ENCODE measurements at places on chromosomes 11 and 22. TPM values are rescaled to one million over a fixed set of nuclear protein-coding genes. Genes with fewer than 3 reads are reported as not detected.

Gene SPDYC
- not detected for polyA plus RNA-seq

Gene RBM7
- 59.8 TPM for polyA plus RNA-seq

Gene CRELD2
- 35.4 TPM for polyA plus RNA-seq

Gene LSP1
- polyA plus RNA-seq: not detected

DNA sequence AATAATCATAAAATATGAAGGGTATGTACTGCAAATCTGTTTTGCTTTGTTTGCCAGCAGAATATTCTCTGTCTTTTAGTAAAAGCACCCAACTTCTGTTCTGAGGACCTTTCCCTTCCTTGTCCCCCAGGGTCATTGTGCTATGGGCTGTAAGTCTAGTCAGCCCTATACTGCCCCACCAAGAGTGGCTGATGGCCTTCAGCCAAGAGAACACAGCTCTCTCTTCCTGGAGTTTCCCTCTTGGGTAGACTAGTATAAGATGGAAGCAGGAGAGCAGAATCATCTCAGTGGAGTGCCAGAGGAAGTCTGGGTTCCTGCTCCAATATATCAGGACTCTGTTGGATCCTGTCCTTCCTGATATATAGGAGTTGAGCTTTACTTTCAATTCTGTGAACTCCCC lies 29.0 kb downstream of the MMP13 start:
- DNase-seq: no peak

GRCh38 chr22:44347549-44347948 lies 34.8 kb upstream of the SHISAL1 start:
- DNase-seq: no peak

DNA sequence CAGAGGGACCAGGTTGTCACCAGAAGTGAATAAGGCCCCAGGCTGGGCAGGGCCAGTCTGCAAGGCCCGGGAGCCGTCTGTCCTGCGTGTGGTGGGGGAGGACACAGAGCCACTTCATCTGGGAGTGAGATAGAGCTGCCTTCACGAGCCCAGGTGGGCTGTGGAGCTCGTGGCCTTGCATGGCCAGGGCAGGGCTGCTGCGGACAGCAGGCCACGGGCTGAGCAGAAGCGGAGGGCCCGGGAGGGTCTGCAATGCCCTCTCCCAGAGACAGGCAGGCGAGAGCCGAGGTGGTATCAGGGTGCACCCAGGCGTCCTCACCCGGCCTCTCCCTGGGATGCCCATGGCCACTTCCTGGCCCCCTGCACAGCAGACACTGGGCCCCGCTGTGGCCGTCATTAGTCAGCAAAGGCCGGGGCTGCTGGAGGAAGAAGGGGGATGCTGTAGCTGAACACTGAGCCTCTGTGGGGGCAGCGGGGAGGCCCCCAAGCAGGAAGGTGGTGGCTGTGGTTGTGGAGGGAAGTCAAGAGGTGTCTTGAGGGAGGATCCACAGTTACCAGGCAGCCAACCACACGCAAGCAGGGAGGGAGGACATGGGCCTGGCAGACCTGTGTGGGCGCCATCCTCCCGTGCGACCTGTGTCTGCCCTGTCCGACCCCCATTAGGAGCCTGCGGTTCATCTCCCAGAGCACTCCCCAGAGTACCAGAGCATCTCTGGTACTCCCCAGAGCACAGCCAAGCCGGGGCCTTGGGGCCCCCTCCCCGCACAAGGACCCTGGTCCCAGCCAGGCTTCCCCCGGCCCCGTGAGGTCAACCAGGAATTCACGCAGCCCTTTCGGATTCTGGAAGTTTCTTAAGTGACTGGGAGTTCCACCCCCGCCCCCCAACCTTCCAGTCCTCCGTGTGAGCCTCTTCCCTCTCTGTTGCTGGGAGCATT lies 1109.5 kb downstream of the BRD1 start:
- DNase-seq: no peak

DNA sequence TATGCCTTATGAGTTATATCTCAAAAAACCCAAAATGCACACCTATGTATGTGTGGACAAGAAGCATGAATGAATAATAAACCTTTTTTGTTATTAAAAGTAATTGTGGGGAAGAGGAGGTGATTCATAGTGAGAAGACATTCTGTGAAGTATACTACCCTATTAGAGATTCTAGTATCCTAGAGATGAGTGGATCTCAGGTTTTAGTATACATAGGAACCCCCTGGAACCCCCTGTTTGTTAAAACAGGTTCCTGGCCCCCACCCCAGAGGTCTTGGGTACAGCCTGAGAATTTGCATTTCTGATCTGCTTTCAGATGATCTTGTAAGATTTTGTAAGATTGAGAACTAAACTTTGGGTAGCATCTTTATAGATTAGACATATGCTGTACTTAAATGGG lies 17.5 kb downstream of the NUCB2 start:
- no peak for DNase-seq

DNA sequence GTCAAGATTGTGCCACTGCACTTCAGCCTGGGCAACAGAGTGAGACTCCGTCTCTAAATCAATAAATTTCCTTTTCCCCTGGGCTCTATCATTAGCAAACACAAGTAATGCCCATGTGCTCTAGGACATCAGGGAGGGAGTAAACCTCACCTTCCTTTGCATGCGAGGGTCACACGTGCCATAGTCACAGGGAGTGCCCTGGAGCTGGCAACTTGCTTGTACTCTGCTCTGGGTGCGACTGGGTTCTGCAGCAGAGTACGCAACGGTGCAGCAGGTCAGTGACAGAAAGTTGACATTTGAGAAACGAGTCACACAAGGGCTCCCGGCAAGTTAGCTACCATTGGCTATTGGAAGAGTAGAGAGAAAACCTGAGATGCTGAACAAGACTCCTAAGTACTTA lies 32.6 kb upstream of the CHKA start:
- DNase-seq: no peak

GRCh38 chr11:114124601-114125144 lies 65.2 kb downstream of the ZBTB16 start:
- DNase-seq: no peak

GRCh38 chr22:46853191-46853590 lies 90.7 kb downstream of the TBC1D22A start:
- DNase-seq: no peak

DNA sequence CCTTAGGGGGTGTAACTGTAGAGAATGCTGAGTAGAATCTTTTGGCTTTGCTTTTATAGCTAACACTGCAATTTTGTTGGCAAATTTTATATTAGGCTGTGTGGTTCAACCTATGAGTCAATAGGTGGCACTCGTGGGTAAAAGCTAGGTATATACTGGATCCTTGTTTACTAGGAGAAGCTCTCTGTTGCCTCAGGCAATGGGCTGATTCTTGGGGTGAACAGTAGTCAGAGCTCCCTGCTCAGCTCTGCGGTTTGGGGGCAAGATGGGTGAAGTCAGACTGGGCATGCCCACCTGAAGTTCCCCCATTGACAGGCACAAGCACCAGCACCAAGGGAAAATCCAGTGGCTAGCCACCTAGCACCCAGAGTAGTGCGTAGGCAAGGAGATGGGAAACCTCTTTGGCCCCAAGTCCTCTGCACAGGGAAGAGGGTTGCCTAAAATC lies 238.7 kb downstream of the FAM181B start:
- no peak for DNase-seq

DNA sequence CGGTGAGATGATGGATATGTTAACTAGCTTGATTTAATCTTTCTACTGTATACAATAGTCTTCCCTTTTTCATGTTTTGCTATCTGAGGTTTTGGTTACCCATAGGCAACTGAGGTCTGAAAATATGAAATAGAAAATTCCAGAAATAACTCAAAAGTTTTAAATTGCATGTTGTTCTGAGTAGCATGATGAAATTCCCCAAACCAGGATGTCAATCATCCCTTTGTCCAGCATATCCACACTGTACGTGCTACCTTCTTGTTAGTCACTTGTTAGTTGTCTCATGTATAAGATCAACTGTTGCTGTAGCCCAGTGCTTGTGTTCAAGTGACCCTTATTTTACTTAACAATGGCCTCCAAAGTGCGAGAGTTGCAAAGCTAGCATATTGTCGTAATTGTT lies 21.2 kb upstream of the OR10W1 start:
- no peak for DNase-seq

- DNase-seq: no peak
Measured at GRCh38 chr22:44172370-44173108, 8.2 kb upstream of the PARVG start.

GRCh38 chr11:65383778-65384177 lies 1.3 kb upstream of the SLC25A45 start:
- no peak for DNase-seq

DNA sequence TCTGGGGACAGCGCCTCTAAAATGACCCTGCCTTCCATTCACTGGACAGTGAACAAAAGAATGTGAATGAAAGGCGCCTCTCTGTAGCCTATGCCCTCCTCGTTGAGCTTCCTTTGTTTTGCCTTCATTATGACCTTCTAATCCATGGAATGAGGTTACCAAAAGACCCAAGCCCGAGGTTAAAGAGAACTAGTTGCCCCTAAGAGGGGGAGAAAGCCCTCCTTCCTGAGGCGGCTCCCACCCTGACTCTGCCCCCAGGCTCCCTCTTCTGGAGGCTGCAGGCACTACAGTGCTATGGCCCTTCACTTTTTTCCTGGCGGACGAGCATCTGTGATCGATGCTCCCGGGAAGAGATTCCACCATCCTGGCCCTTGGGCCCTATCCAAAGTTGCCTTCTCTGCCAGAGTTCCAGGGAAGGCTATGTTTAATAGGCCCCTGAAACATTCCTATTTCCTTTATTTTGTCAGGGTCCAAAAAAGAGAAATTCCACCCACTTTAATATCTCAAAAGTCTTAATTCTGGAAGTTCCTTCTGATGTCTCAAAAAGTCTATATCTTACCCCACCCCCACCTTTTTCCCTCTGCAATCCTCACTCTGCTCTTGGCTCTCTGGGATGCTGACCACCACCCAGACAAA lies 147.3 kb downstream of the FEZ1 start:
- DNase-seq: no peak

DNA sequence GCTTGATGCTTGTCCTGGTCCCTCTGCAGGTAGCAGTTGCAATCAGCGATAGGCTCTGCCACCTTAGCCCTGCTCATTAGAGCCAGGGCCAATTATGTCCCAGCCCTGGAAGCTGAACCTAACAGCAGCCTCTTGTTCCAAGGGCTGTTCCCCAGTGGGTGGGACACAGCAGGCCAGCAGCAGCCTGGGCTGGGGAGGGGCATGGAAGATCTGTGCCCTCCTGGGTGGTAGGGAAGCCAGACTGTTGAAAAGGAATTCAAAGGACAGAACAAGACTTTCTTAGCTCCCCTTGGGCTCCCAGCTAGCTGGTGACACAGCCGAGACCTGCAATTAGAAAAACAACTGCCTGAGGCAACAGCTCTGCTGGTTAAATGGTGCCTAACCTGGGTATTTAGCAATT lies 17.4 kb downstream of the DRD2 start:
- no peak for DNase-seq
